Chondrocyte (in vitro differentiated cells): ENCODE measurements at places on chromosomes 3 and 15. TPM values are rescaled to one million over a fixed set of nuclear protein-coding genes. Genes with fewer than 3 reads are reported as not detected.
A peak's percentile ranks its signal among the peaks of the same experiment; 100 is the strongest.

PPARG gene
- 3.3 to 9.7 TPM (median 9.2 TPM) in 3 replicates for total RNA-seq

TRNT1 gene
- 23.1 to 24.4 TPM (median 24.3 TPM) in 3 replicates for total RNA-seq

OCA2 gene
- 0.75 to 3.3 TPM (median 0.82 TPM) in 3 replicates for total RNA-seq

SLC28A1 gene
- total RNA-seq, result not detected in 3 replicates

CPA3 gene
- not detected in 3 replicates for total RNA-seq

VWA5B2 gene
- total RNA-seq, result 0.25 TPM in 1 of 3 replicates, not detected in the others

KBTBD8 gene
- total RNA-seq, result 1.5 to 1.9 TPM (median 1.6 TPM) in 3 replicates

DNA sequence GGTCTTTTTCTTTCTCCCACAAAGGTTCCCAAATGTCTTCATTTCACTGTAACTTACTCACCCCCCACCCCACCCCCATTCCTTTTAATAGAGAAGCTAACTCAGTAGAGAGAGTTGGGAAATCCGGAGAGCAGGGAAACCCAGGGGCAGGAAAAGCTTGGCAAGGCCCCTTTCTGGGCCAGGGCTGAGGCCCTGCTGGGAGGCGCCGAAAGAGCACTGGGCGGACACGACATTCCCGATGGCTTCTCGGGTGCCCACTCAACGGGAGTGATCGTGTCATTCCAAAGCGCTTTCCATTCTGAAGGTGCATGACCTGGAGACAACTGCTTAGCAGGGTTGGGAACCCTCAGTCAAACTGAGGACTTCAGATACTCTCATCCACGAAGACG is 1.6 kb upstream of the DALRD3 start:
- H3K27me3 ChIP-seq, result no peaks in the 10 kb centered on the region
- peaks cover 14% of the 10 kb centered on the region for H3K36me3 ChIP-seq
- peaks cover 52% of the 10 kb centered on the region for H3K4me1 ChIP-seq
- DNase-seq, result no peak

DNA sequence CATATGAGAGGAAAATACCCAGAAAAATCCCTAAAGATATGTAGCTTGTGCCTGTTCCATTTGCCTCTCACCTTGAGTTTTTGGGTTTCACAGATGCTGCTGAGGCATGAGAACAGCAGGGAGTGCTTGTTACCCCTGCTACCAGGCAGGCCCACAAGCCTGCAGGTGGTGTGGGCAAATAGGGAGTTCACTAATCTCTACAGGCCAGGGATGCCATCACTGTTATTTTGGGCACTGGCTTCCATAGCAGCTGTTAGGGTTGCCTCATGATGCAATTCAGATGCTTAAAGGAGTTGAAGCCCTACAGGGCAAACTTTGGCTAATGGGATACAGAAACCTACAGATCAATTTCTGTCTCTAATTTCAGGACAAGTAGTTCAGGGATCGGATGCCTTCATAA is 873.5 kb downstream of the OTOL1 start:
- H3K27me3 ChIP-seq, result no peaks in the 10 kb centered on the region
- peaks cover 35% of the 10 kb centered on the region for H3K4me1 ChIP-seq
- no peaks in the 10 kb centered on the region for H3K36me3 ChIP-seq

GRCh38 chr3:59531994-59532393 is 482.2 kb upstream of the CFAP20DC start:
- H3K4me3 ChIP-seq, result no peak overlapping the region
- DNase-seq, result no peak
- H3K27ac ChIP-seq, result no peak overlapping the region
- peaks cover 31% of the 10 kb centered on the region for H3K4me1 ChIP-seq
- H3K36me3 ChIP-seq, result no peaks in the 10 kb centered on the region

DNA sequence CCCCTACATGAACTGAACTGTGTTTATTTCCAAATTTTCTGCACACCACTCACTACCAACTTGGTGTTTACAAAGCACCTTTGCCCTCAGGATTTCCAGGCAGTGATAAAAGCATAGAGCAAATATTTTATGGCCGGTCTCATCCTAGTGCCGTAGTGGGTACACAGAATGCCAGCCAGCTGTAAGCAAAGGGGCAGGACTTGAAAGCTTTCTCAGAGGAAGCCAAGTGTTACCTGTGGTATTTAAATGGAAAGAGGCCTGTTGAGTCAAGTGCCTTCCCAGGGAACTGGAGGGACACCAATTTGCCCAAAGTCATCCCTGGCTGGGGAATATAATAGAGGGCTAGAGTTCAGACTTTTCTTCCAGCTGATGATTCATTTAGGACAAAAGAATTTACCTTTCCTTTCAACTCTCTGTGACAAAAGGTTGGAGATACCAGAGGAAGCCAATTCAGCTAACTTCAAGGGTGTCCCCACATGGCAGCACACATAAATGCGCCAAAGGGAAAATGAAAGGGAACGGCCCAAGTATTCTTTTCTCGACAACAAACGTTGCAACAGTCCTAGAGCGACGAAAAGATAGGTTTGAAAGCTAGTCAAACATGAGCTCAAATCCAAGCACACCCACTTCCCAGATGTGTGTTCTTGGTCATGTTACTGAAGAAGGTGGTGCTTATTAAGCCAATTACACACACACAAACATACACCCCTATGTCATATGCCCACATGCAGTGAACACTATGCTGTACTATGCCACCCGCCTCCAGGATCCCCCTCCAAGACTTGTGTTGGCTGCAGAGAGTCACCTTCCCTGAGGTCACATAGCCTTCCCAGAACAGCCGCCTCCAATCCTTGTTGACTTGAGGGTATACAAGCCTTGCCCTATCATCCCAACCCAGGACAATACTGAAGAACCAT is 27.7 kb downstream of the MAGI1 start:
- DNase-seq, result no peak
- peaks cover 33% of the 10 kb centered on the region for H3K4me1 ChIP-seq

DNA sequence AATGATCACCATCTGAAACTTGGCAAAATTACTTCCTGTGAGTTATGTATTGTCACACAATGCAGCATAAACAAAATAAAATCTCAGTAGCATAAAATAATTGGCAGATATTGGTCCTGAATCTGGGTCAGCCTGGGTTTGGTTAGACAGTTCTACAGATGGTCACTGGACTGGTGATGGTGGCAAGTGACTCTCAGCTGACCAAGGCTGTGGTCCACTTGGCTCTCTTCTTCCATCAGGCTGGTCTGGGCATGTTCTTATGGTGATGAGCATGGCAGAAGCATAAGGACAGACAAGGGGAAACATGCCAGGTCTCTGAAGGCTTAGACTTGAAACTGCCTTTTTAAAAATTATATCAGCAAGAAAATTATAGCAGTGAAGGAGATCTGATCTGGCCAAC is 1205.0 kb upstream of the EPHA6 start:
- H3K4me3 ChIP-seq, result no peak overlapping the region
- peaks cover 9% of the 10 kb centered on the region for H3K36me3 ChIP-seq
- H3K27ac ChIP-seq, result no peak overlapping the region
- DNase-seq, result no peak
- H3K4me1 ChIP-seq, result no peaks in the 10 kb centered on the region

- no peak for DNase-seq
- H3K27ac ChIP-seq, result no peak overlapping the region
- H3K4me1 ChIP-seq, result peaks cover 9% of the 10 kb centered on the region
- H3K36me3 ChIP-seq, result no peaks in the 10 kb centered on the region
- H3K27me3 ChIP-seq, result peaks cover 6% of the 10 kb centered on the region
These were observed 251.2 kb upstream of the CTDSPL start for GRCh38 chr3:37610529-37610928.

DNA sequence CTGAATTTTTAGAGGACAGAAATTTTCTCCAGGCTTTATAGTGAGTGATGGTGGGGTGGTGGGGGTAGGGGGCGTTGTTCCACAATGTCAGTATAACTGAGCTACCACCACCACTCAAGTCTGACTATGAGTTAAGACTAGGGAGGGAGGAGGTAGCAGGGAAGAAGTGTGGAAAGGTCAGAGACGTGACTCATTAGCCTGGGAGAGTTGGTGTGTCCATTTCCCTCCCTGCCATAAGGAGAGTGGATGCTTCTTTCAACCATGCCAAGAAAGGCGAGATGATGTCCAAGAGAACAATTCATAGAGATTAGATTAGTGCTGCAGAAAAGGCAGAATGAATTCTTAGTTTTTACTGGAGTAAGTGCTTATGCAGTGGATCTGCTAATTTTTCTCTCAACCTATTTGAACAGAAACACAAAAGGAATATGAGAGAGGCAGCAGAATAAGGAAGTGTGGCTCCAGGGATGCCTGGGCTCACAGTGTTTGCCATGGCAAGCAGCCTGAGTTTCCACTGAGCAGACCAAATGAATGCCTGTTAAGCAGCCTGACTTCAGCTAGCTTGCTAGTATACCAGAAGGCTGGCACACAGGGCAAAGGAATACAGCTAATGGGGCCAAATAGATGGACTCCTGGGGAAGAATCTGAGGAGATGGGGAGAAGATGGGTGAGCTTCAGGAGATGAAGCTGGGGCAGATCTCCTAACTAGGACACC is 708.9 kb downstream of the NTRK3 start:
- H3K36me3 ChIP-seq, result no peaks in the 10 kb centered on the region
- no peak for DNase-seq
- no peaks in the 10 kb centered on the region for H3K4me1 ChIP-seq
- no peak overlapping the region for H3K27ac ChIP-seq
- no peak overlapping the region for H3K4me3 ChIP-seq
- H3K27me3 ChIP-seq, result no peaks in the 10 kb centered on the region

GRCh38 chr3:4597208-4597985 is 104.2 kb downstream of the ITPR1 start:
- no peak for DNase-seq
- peak overlapping the region; percentile 57 for H3K27ac ChIP-seq
- H3K27me3 ChIP-seq, result no peaks in the 10 kb centered on the region
- peaks cover 26% of the 10 kb centered on the region for H3K4me1 ChIP-seq
- peaks cover 1% of the 10 kb centered on the region for H3K36me3 ChIP-seq
- H3K4me3 ChIP-seq, result no peak overlapping the region

GRCh38 chr15:63818191-63818590 is 15.6 kb downstream of the HERC1 start:
- H3K4me3 ChIP-seq, result no peak overlapping the region
- DNase-seq, result no peak
- no peaks in the 10 kb centered on the region for H3K27me3 ChIP-seq

DNA sequence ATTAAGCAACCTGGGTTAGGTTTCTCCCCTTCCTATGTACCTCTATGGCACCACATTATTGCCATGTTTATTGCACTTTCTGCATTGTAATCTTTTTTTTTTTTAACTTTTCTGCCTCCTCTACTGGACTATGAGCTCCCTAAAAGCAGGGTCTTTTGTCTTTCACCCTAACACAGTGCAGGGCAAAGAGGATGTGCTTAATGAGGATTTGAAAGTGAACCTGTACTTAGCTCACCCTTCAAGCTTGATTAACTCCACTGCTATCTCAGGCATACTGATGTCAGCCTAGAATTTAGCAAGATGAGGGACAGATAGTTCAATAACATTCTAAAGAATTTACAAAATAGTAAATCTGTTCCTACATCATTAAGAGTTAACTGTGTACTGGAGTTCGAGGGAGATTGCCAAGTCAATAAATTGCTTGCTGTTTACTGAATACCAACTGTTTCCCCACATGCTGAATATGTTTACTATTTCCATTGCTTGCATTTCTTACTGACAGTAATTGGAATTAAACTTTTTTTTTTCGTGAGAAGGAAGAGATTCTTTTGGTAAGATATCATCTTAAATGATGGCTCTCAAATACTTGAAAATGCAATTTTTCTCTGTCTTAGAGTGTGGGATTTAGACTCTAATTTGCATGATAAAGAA is 15.7 kb upstream of the PPARG start:
- no peaks in the 10 kb centered on the region for H3K4me1 ChIP-seq
- no peak overlapping the region for H3K4me3 ChIP-seq
- H3K27me3 ChIP-seq, result peaks cover 8% of the 10 kb centered on the region
- no peak overlapping the region for H3K27ac ChIP-seq
- DNase-seq, result no peak

- H3K4me3 ChIP-seq, result no peak overlapping the region
- H3K4me1 ChIP-seq, result peaks cover 18% of the 10 kb centered on the region
- peaks cover 1% of the 10 kb centered on the region for H3K27me3 ChIP-seq
- DNase-seq, result no peak
- no peaks in the 10 kb centered on the region for H3K36me3 ChIP-seq
- H3K27ac ChIP-seq, result no peak overlapping the region
These were observed 244.7 kb upstream of the NR2E3 start for GRCh38 chr15:71565631-71566160.

DNA sequence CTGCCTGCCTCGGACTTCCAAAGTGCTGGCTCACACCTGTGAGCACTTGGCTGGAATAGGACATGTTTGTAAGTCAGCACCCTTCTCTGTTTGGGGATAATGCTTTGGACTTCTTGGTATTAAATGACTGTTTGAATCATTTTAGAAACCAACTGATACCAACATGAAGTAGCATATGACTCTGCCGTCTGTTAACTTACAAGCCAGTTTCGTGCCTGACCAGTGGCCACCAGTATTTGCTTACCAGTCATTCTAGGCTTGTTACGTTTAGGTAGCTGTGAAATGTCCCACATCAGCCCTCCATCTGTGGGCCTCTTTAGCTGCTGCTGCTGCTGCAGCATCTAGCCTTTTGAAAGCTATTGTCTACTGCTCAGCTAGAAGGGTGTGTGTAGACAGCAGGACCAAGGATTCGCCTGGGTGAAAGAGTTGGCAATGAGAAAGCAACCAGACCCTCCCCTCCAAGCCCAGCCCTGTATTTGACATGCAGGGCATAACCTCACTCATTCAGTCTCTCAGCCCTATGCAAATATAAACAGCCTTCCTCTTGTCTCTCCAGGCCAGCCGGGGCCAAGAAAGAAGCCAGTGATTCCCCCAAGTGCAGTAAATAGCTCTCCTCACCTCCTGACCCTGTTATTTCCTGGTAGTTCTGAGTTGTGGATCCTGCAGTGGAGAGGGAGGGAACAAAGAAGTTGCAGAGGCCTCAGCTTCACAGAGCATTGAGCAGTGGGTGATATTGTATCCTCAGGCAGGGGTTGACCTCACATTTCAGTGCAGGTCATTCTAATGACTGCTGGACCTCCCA is 51.0 kb downstream of the NKIRAS1 start:
- DNase-seq, result no peak
- H3K4me1 ChIP-seq, result peaks cover 44% of the 10 kb centered on the region
- H3K27ac ChIP-seq, result no peak overlapping the region

DNA sequence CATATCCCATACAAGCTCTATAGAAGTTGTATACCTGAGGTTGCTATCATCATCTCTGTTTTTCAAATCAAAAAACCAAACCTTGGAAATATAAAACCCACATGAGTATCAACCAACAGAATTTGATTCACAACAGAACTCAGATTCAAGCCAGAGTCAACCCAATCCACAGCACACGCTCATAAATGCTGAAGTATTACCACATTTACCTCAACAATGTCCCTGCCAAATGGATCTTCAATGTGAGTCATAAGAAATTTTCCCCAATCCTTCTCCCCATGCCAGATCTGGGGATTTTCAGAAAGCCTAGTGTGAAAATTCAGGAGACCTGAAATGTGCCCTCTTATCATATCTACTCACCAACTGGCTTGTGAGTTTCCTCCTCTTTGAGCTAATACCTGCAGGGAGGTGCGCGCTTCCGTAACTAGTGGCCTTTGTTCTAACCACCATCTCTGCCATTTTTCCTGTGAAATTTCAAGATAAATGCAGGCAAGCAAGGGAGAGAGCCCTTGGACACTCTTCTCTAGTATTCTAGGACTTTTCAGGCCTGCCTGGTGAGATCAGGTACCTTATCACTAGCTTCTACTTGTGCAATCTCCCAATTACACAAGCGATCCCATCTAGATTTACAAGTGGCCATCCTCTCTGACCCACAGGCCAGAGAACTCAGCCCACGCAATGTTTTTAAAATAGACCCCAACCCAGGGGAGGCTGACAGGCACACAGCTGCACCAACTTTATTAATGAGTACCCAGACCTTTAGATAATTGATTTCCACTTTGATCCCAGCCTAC is 1076.9 kb upstream of the CFAP20DC start:
- H3K27ac ChIP-seq, result no peak overlapping the region
- H3K36me3 ChIP-seq, result peaks cover 1% of the 10 kb centered on the region
- H3K27me3 ChIP-seq, result no peaks in the 10 kb centered on the region
- H3K4me3 ChIP-seq, result no peak overlapping the region
